HT-29 (cell line): ENCODE measurements at places on chromosomes 7 and 10.

DNA sequence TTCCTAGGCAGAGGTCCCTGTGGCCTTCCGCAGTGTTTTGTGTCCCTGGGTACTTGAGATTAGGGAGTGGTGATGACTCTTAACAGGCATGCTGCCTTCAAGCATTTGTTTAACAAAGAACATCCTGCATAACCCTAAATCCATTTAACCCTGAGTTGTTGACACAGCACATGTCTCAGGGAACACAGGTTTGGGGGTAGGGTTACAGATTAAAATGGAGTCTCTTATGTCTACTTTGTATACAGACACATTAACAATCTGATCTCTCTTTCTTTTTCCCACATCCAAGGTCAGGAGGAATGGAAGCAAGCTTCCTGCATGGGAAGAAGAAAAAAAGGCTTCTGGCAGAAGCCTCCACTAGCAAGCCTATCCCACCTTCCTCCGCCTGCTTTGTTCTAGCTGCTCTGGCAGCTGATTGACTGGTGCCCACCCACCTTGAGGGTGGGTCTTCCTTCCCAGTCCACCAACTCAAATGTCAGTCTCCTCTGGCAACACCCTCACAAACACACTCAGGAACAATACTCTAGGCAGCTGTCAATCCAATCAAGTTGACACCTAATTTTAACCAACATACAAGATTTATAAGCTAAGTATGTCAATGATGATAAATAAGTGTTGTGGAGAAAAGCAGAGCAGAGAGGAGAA lies 176.5 kb upstream of the CCZ1B start:
- DNase-seq: no peak

GRCh38 chr10:104622598-104623209 lies 18.4 kb upstream of the SORCS3 start:
- peak; percentile 61 for DNase-seq

- DNase-seq: peak; percentile 87
Observed at GRCh38 chr7:4753598-4754432, 21.6 kb upstream of the AP5Z1 start.

- no peak for DNase-seq
Observed at GRCh38 chr7:41116817-41117216, 586.1 kb downstream of the INHBA start.

- DNase-seq: peak; percentile 54
Observed at GRCh38 chr7:121369462-121369861, 26.6 kb downstream of the FAM3C start.

DNA sequence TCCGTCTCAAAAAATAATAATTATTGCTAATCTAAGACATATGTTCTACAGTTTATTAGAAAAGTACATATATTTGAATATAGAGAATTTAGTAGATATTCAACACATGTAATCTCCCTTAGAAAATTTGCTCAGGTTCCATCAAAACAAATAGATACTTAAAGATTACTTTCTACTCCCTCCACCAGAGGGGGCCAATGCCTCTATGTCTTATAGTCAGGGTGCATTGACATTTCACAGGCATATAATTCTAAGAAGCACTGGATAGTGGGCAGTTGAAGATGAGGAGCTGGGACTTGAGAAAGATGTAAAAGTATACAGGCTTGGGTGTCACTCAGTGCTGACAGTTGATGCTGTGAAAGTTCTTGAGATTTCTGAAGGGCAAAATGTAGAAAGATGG lies 301.6 kb upstream of the HPS1 start:
- DNase-seq: peak; percentile 63

GRCh38 chr10:31171402-31172083 lies 139.9 kb upstream of the ZNF438 start:
- DNase-seq: no peak

DNA sequence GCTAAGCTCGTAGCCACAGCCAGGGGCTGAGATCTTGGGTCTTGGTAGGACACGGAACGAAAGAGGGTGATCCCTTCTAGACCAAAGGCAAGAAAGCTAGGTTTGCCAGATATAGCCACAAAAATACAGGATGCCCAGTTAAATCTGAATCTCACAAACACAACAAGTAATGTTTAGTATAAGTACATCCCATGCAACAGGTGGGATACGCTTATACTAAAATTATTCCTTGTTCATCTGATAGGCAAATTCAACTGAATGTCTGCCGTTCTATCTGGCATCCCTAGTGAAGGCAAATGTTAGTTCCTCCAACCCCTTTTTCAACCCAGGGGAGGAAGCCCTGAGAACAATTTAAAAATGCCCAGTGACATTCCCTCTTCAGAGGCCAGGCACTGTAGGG lies 131.1 kb upstream of the MGMT start:
- no peak for DNase-seq

- DNase-seq: no peak
Observed at GRCh38 chr10:43952760-43953159, 304.1 kb upstream of the ZNF32 start.

GRCh38 chr7:122260336-122260735 lies 44.2 kb downstream of the FEZF1 start:
- no peak for DNase-seq

DNA sequence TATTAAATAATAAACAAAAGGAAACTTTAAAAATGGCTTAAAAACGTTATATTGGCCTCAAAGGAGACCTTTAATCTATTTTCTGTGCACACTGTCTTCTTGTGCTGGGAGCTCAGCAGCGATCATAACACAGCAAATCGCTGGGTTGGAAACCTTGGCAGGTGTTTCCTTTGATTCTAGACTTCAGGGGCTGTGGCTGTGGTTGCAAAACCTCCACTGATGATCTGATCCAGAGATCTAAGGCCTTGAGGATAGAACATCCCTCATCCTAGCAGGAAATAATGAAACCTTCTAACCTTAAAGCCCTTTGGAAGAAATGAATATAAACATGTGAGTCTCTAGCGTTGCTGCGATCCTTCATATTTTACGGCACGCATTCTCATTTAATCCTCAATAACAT lies 29.8 kb downstream of the CDHR3 start:
- DNase-seq: no peak

- no peak for DNase-seq
Observed at GRCh38 chr10:111885046-111885445, 298.5 kb downstream of the GPAM start.

GRCh38 chr7:44128721-44129582 lies 5.6 kb upstream of the POLD2 start:
- DNase-seq: no peak

GRCh38 chr7:155449869-155450557 lies 7.9 kb upstream of the EN2 start:
- no peak for DNase-seq

DNA sequence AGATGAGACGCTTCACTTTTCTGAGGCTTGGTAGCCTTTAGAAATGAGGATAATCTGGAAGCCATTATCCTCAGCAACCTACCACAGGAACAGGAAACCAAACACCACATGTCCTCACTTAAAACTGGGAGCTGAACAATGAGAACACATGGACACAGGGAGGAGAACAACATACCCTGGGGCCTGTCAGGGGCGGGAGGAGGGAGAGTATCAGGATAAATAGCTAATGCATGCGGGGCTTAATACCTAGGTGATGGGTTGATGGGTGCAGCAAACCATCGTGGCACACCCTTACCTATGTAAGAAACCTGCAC lies 48.9 kb downstream of the LRGUK start:
- DNase-seq: no peak
